EH (cell line): ENCODE measurements at places on chromosomes 6 and 20.

- peak; percentile 95 for DNase-seq
Observed at GRCh38 chr6:30744054-30744805, at the start of gene IER3. TSS of gene IER3 (minus strand) at chr6:30744547. CDS start at chr6:30744518, 29 bp downstream.

- DNase-seq = no peak
Observed at GRCh38 chr6:14877758-14878157, 368.1 kb upstream of the JARID2 start.

DNA sequence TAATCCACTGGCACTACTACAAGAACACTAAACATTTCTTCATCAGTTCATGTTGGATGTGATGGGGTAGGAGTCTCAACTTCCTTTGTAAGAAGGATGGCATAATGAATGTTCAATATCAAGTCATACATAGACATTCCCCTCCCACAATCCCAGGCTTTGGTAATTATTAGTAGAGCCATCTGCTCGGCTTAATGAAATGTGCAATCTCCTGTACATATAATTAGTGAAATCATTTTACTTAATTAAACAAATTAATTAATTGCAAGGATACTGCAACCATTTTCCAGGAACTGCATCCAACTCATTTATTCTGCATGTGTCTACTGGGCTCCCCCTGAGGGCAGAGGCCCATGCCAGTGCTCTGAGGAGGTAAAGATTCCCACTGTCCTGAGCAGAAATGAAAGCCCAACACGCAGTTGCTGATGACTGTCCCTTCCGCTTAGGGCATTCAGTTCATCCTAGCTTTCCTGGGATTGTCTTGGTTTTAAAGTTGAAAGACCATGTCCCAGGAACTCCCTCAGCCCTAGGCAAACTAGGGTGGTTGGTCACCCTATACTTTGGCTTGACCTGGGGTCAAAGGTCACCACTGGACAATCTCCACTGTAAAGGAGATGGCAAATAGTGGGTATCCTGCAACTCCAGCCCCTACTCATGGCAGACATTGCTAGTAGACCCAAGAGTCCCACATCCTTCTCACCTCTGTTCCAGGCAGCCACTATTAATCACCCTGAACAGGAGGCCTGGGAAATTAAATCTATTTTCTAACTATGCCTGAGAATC is 109.8 kb downstream of the TRERF1 start:
- no peak for DNase-seq

- DNase-seq = peak; percentile 6
Observed at GRCh38 chr20:13995841-13996240, 525 bp downstream of the MACROD2 start.

DNA sequence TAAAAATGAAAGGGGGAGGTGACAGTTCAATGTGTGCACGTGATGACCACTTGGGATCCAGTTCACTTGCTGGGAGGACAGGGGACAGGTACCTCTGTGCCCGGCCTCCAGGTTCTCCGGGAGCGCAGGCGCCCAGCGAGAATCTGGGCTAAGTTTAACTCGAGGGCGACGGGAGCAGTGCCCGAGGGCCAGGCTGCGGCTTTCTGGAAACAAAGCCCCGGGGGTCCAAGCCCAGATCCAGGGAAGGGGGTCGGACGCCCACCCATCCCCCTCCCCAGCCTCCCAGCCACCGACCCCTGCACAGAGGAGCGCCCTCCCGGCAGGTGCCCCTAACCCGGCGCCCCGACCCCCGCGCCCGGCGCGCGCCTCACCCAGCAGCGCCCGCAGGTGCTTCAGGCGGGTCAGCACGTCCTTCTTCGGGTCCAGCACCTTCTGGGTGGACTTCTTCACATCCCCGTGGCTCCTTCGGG is 405 bp downstream of the RALGAPA2 start:
- DNase-seq = no peak
